ENCODE measurements at places on chromosomes 5 and 9.

DNA sequence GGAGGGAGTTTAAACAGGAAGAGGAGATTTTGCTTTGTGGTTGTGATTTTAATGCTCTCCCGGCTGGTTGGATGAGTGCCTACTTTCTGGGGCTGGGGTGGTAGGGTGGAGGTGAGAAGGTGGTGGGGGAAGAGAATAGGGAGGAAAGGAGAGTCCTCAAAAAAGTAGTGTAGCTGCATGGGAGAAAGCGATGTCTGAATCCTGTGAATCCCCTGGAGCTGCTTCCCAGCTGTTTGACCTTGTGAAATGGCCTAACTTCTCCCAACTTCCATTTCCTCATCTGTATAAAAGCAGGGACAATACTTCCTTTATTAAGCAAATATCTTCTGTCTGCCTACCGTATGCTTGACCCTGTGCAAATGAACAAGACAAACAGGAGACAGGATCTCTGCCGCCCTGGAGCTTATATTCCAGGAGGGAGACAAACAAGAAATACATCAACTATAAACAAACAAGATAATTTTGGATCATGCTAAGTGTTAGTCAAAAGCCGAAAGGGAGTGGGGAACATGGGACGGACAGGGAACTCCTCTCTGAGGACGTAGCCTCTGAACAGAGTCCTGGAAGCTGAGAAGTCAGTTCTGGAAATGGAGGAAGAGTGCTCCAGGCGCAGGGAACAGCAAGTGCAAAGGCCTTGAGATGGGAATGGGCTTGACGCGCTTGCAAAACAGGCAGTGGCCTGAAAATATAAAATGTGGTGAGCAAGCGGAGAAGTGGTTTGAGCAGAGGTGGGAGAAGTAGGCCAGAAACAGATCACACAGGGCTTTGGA is 103.5 kb downstream of the SPRY4 start:
- no peak for DNase-seq

GRCh38 chr5:181108578-181109165 is 22.3 kb downstream of the OR2V1 start:
- DNase-seq = peak; percentile 70

DNA sequence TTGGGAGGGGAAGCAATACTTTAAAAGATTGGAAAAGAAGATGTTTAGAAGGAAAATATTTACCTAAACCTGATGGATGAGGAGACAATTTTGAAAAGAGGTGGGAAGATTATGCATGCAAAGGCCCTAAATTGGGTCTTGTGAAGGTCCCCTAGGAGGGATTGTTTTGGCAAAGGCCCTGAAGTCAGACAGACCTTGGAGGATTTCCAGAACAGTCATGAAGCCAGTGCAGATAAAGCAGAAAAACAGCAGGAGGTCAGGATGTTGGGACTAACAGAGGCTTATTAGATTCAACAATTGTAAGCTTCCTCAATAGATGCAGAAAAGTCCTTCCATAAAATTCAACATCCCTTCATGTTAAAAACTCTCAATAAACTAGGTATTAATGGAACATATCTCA is 361.0 kb upstream of the CDH6 start:
- DNase-seq = no peak

- DNase-seq = peak; percentile 79
Observed at GRCh38 chr5:171578049-171578828, 158.8 kb downstream of the FGF18 start.

GRCh38 chr5:17267106-17267505 is 49.7 kb downstream of the BASP1 start:
- DNase-seq = no peak

DNA sequence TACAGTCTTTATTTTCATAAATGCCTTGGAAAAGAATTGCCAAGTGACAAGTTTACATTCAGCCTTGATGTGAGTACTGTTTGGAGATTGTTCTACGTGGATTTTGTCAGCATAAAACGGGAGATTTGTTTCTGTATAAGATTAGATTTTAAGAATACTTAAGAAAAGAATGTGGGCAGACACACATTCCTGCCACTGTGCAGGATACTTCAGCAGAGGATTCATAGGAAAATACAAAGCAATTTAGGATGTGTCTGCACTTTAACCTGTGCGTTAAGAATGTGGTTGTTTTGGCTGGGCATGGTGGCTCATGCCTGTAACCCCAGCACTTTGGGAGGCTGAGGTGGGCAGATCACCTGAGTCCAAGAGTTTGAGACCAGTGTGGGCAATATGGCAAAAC is 37.2 kb downstream of the GPR107 start:
- no peak for DNase-seq

GRCh38 chr5:73673161-73673591 is 47.2 kb downstream of the ARHGEF28 start:
- no peak for DNase-seq

GRCh38 chr5:142671801-142672200 is 14.1 kb downstream of the FGF1 start:
- no peak for DNase-seq

DNA sequence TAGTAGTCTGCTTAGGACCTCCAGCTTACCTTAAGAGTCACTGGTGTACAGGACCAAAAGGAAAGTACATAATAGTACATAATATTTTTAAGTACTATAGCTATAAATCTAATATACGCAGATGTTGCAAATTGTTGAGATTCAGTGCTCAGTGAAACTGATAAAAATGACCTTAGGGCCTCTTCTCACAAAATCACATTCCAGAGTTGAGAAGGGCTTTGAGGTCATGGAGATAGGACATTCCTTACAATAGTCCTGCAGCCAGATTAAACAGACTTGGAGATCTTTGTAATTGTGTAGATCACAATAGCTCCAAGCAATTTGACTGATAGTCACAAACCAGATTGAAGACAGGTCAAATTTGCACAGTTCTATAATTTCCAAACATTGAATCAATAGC is 37.7 kb upstream of the PCSK1 start:
- no peak for DNase-seq

- no peak for DNase-seq
Observed at GRCh38 chr9:81690251-81690851, 1.0 kb upstream of the TLE1 start.

DNA sequence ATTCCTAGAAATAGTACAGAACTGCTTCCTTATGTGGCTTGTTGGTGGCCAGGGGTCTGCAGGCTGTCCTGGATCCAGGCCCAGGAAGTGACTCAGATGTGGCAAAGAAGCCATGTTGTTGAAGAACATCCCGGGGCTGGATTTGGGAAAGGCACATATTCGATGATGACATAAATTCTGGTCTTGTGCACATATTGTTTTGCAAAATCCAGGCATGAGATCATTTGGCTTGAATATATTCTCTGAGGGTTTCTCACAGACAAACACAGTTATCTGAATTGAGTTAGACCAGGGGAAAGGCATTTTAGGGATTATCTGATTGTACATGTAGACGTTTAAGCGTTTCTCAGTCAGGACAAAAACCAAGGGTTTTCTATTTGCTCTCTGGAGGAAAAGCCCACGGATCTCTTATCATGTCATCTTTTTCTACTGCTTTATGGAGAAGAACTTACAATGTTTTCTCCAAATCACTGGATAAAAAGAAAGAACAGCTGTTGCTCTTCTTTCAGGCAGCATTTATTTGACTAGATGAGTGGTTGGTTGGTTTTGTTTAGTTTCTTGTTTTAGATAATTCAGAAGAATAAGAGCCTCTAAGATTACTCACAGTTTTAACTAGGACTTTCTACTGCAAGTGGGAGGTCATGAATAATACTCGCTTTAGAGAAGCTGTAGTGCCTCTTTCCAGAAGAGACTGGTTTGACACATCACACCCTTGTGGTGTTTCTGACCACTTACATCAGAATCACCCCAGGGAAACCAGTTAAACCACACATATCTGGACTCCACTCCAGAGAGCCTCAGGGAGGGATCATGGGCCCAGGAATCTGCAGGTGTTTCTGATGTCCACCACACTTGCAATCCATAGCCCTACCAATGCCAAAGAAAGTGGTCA is 29.5 kb upstream of the LHFPL2 start:
- no peak for DNase-seq

- DNase-seq = no peak
Observed at GRCh38 chr9:117828466-117828865, 124.3 kb downstream of the TLR4 start.

GRCh38 chr5:142748132-142748531 is 22.0 kb upstream of the ARHGAP26 start:
- no peak for DNase-seq

DNA sequence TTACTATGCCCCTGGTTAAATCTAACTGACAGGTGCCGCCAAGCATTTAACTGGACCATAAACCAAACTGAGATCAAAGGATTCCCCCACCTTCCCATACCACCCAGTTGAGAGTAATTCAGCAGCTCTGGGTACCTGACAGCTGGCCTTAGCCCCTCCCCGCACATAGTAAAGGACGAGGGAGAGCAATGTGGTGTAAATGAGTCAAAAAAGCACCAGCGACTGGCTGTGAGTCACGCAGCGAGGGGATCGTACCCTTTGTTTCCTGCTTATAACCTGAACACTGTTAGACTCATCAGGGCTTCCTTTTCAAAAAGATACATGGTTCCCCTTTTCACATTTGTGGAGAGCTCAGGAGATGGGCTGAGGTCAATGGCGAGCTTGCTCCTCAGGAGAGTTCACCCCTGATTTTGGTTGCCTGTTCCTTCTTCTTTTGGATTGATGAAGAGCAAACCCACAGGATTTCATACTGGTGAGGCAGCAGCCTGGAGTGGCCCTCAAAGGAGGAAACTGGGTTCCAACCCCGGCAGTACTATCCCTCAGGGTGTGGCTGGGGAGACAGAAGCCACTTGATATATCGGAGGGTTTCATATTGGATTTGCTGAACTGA is 71.5 kb downstream of the ANKRD33B start:
- DNase-seq = no peak

- DNase-seq = no peak
Observed at GRCh38 chr9:129514497-129514867, 106.4 kb downstream of the C9orf50 start.

GRCh38 chr9:116466271-116467235 is 220.6 kb upstream of the TRIM32 start:
- DNase-seq = no peak

GRCh38 chr9:113949571-113950078 is 73.5 kb downstream of the ZNF618 start:
- peak; percentile 46 for DNase-seq

GRCh38 chr5:31235381-31235780 is 41.9 kb downstream of the CDH6 start:
- DNase-seq = no peak

DNA sequence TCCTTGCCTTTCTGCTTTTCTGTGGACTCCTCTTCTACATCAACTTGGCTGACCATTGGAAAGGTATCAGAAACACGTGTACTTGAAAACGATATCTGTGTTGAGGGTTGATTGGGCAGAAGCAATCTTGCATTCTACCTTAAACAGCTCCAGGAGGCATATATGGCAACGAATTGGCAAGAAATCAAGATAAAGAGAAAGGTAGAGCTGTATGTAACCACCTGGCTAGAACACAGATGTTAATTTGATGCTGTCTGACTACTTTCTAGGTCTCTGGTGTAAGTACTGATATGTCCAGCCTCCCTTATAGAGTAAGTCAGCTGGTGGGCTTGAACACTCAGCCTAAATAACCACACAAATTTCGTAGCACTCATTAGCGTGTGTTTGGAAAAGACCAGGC is 1.3 kb downstream of the MAN1B1 start:
- no peak for DNase-seq

GRCh38 chr9:109811876-109812275 is 31.9 kb downstream of the PALM2AKAP2 start:
- DNase-seq = no peak

DNA sequence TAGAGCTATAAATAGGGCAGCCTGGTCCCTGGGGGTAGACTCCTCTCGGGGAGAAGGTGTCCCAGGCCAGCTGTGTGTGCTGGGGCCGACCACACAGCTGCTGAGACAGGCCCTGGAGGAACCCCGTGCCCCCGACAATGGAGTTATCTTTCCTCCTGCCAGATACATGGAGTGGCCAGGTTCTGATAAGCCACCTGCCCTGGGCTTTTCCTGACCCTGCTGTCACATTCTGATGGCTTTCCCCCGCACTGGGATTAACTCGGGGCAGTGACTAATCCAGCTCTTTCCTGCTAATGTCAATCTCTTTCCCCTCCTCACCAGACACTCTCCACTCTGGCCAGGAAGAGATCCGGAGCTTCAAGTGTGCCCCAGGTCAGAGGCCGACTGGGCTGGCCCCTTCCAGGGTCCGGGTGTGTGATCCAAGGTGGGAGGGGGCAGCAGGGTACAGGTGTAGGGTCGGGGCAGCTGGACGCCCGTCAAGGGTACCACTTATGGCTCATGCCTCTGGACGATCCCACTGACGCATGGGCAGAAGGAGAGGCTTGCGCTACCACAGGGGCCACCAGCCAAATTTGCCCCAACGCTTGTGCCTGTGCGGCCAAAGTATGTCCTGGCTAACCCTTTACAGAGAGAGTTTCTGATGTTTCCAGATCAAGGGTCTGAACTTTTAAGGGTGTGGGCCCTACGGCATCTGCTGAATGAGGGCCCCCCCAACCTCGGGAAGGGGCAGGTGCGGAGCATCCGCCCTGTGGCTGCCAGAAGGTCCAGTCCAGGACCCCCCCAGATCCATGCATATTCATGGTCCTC is 20.6 kb upstream of the COL5A1 start:
- DNase-seq = peak; percentile 77

DNA sequence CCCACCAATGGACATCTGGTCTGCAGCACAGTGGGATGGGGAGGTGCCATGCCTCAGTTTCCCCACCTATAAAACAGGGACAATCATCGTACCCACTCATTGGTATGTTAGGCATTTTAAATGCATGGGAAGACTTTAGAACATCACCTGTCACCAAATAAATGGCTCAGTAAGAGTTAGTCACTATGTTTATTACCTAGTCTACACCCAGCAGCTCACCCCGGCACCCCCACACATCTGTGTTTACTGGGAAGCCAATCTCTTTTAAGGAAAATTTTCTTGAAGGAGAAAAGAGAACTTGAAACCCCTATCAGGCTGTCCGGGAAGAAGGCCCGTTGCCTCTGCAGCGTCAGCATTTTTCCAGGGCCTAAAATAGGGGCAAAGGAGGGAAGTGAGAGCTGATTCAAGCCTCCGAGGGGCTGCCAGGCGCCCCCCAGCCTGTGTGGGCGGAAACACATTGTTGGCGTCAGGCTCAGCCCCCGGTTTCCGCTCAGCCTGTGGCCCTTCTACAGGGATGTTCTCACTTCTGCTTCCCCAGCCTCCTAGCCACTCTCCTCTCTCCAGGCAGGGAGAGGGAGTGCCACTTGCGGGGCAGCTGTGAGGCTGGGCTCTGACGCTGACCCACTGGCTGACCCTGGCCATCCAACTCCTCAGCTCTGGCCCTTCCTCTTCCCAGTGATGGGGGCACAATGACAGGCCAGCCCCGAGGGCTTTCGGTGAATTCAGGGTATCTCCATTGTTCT is 4.6 kb downstream of the CSF1R start:
- DNase-seq = peak; percentile 78

DNA sequence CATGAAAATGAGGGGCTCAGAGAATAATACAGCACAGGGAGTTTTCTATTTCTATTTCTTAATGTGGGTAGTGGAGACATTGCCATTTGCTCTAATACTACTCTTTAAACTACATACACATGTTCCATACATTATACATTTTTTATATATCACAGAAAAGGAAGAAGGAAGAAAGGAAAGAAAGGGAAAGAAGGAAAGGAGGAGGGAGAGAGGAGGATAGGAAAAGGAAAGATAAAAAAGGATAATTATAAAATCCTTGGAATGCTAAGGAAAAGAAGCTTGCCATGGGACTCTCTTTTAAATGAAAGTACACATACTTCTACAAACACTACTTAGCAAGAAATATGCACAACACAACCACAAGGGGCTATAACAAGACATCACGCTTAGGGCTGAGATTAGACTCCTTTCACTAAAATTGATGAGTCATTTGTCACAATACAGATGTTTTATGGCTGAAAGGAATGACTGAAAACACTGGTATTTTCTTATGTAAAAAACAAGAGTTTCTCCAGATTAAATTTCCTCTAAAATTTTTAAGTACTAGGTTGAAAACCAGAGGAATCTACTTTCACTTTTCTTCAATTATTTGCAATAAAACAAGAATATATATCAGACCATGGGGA is 219.8 kb downstream of the ARL15 start:
- no peak for DNase-seq

Measured in osteocyte (in vitro differentiated cells).